ENCODE measurements at places on chromosomes 1 and 21.
A peak's percentile ranks its signal among the peaks of the same experiment; 100 is the strongest.

- no peak for DNase-seq
Observed at GRCh38 chr1:100769906-100770646, 50.5 kb downstream of the VCAM1 start.

GRCh38 chr1:106717591-106717990 is 338.9 kb upstream of the PRMT6 start:
- DNase-seq, result no peak

DNA sequence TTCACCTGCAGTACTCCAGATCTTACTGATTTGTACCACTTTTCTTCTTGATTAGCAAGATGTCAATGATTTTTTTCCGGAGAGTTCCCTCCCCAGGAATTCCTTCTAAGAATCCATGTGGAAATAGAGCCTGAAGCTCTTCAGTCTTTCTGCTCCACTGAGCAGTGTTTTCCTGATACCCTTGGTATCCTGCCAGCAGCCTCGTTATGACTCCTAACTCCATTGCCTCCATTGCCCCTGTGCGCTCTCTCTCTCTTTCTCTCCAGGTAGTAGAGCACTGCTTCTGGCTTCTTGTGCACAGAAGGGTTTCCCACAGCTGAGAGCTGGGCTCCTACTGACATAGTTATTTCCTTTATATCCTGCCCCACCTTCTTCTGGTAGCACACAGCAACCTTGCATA is 12.2 kb downstream of the UBE2U start:
- DNase-seq, result no peak

GRCh38 chr1:165290148-165290547 is 66.4 kb downstream of the LMX1A start:
- DNase-seq, result no peak

GRCh38 chr1:46533179-46533864 is 18.1 kb downstream of the KNCN start:
- peak; percentile 30 for DNase-seq

GRCh38 chr1:36137226-36137625 is 12.1 kb downstream of the TRAPPC3 start:
- DNase-seq, result no peak
